Esophagus squamous epithelium (tissue), 5 donors: ENCODE measurements at places on chromosomes 12 and 14.

GRCh38 chr12:107402041-107403022 is 283.3 kb upstream of the PWP1 start:
- no peak for DNase-seq

- no peak for DNase-seq
Observed at GRCh38 chr14:64762044-64763034, 58.1 kb downstream of the PLEKHG3 start.

DNA sequence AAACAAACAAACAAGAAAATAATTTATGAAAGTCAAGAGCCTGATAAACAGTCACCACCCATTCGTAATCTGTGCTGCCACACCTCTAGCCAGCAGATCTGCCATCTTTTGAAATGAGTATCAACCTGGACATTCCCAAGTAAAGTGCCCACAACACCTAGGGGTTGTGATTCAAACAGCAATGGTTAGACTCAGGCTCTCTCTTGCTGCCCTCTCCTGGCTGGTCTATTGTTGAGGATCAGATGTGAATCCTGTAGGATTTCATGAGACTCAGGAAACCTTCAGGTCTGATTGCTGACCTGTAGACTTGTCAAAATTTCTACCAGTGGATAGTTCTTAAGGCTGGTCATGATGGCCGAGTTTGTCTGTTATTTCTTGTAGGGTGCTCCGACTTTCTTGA is 26.8 kb downstream of the DGLUCY start:
- DNase-seq, result no peak

GRCh38 chr14:35964697-35965286 is 138.7 kb downstream of the BRMS1L start:
- DNase-seq, result no peak

DNA sequence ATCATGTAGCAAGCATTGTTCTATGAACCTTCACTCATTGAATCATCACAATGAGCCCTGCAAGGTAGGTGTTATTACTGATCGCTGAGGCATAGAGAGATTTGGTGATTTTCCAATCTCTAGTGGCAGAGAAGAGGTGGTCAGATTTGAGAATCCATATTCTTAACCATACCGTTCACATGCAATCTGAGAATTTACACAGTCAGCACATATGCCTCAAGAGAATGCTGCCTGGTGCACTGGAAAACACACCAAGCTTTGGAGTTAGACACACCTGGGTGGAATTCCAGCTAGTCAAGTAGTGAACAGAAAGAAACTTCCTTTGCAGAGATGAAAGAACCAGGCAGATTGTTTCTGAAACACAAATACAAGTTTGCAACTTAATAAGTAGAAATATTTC is 94.1 kb downstream of the LGR5 start:
- no peak for DNase-seq

DNA sequence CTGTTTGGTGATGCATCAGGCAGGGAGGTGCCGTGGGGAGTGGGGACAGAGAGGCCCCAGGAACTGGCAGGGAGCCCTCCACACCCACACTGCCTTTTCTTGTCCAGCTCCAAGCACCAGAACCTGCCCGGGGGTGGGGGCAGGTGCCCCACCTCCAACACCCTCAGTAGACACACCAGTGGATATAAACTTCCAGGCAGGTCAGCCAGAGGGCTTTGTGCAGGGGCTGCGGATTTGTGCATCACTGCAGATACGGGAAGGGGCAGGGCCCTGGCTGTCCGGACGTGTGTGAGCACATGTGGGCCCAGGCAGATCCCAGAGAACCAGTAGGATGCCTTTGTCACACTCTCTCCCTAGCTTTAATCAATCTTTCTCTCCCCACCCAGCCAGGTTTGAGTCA is 1.3 kb upstream of the TGM1 start:
- no peak for DNase-seq

GRCh38 chr14:63398952-63399351 is 80.2 kb upstream of the GPHB5 start:
- no peak for DNase-seq

DNA sequence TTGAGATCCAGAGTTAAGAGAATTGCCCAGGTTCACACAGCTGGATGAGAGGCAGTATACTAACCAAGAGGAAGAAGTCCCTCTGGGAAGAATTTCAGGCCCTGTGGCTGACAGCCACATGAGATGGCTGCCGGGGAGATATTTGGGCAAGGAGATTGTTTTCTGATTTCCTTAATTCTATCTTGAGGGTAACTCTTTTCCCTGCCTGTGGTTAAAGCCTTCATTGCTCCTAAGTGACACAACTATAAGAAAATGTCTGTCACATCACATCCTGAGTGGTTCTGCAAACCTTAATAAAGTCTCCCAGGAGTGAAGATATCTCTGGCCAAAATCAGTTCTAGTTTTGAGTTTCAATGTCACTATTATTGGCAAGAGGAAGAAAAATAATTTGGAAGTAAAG is 9.6 kb downstream of the ARHGDIB start:
- no peak for DNase-seq

DNA sequence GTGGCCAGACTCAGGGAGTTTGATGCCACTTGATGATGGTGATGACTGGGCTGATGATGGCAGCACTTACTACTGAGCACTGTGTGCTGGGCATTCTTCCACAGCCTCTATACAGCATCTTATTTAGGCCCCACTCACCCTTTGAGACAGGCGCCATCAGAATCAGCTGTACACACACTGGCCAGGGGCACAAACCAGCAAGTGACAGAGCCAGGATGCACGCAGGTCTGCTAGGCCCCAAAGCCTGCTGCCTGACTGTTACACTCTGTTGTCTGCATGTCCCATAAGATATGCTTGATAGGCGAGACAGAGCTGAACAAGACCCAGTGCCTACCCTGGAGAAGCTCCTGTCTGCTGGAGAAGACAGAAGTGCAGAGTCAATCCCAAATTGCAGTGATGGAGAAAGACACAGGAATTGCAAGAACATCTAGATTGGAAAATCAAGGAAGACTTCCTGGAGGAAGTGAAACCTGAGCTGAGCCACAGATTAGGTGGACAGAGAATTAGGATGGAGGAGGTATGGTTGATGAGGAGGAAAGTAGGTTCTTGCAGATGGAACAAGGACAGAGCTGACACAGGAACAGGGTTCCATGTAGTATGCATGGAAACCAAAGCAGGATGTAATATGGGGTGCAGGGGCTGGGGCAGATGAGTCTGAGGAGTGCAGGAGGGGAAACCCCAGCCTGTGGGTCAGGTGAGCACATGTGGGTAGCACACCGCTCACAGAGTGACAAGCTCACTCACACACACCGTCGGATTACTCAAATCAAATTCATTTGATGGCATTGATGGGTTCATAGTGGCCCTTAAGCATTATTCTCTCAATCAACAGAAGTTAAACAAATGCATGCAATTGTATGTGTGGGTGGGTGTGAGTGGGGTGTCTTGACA is 117.3 kb downstream of the BEGAIN start:
- no peak for DNase-seq

DNA sequence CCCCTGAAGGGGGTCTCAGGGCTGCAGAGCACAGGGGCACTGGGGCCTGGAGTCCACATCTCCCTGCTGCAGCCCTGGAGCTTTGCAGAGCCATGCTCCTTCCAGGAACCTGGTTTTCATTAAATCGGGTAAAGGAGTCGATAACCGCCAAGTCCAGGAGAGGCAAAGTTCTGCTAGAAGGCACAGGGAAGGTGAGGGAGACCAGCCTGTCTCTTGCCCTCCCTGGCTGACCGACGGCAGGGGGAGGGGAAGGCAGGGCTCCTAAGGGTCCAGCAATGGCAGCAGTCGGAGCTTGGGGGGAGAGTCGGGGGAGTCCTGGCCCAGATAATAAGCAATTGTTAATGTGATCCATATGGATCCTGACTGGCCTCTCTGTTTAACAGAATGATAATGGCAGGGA is 3.0 kb downstream of the FIGNL2 start:
- no peak for DNase-seq

DNA sequence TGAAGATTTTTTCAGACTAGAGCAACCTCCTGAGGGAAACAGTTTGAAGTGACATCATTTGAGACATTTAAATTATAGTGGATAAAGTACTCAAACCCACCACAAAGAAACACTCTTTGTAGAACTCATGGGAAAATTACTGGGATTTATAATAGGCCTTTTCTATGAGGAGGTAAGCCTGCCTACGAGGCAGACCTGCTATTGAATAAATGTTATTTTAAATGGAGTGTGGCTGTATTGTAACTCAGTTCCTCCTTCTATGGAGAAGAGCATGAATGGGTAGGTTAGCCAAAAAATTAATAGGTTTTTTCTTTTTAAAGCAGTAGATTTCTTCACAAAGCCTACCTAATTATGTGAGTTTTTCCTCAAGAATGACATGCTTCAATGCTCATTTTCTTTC is 63.7 kb upstream of the PLEKHA5 start:
- no peak for DNase-seq

GRCh38 chr14:90547968-90548367 is 151.1 kb downstream of the CALM1 start:
- no peak for DNase-seq

- no peak for DNase-seq
Observed at GRCh38 chr12:46107591-46107990, 117.2 kb upstream of the SCAF11 start.

GRCh38 chr12:28027947-28028724 is 55.6 kb upstream of the PTHLH start:
- no peak for DNase-seq

GRCh38 chr14:68245146-68246073 is 425.8 kb downstream of the RAD51B start:
- DNase-seq, result no peak

- DNase-seq, result no peak
Observed at GRCh38 chr14:34997762-34998161, 15.0 kb downstream of the SRP54 start.

DNA sequence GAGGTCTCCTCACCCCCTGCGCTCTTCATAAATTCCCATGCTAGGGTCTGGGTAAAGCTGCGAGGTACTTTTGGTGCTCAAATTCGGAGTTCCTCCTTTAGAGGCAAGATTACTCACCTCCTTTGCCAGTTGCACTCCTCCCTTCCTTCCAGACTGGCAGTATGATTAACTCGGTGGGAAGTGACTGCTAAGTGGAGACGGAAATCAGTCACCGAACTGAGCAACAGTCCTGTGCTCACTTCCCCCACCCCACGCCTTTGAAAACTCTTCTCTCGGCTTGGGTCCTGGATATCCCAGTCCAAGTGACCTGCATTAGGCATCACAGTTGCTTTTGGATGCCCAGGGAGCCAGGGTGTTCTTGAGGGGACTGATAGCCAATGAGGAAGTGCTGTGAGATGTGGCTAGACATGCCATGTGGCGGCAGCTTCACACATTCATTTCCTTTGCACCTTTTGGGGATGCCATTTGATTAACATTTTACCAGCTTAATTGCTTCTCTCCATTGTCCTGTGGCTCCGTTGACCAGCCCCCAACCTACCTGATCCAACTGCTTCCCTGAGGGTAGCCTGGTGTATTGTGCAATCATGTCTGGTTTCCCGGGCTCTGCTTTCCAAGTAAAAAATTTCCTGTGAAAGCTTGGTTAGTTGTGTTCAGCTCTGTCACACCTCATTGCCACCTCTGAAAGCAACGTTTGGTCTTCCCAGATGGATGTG is 840 bp downstream of the PNP start:
- no peak for DNase-seq

- DNase-seq, result no peak
Observed at GRCh38 chr14:100643426-100643825, 56.2 kb upstream of the BEGAIN start.

- no peak for DNase-seq
Observed at GRCh38 chr12:87920139-87920538, 109.1 kb downstream of the C12orf50 start.

GRCh38 chr14:77556946-77557345 is 58.3 kb upstream of the ISM2 start:
- no peak for DNase-seq

DNA sequence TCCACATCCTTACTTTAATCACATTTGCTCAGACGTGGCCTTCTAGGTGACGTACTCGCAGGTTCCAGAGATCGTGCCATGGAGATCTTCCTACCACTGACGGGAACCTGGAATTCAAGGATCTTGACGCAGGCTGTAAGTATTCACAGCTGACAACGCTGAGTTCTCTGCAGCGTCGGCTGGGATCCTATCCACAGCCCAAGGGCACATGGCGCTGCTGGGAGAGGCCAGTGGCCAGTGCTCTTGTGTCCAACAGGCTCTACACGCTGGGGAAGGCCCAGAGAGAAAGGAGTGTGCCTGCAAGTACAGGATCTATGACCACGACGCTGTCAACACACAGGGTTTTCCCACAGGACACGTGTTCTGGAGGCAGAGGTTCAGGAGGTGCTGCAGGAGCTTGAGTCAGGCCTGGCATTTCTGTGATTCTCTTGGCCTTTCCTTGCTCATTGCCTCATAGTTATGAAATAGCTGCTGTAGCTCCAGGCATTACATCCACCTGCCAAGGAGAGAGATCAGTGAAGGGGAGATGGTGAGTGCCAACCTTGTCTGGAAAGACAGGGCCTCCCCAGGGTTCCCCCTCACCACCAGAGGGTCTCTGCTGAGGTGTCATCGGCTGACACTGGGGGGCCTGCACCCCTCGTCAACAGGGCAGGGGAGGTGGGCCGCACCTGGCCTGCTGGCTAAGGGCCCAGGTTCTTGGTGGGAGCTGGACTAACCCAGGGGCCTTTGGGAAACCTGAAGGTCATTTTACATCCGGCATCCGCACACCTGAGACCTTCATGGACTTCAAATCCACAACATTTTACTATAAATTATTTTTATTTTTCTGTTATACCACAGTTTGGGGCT is 21.3 kb downstream of the LRCOL1 start:
- DNase-seq, result no peak

- no peak for DNase-seq
Observed at GRCh38 chr14:59283361-59283760, 94.9 kb downstream of the DAAM1 start.

GRCh38 chr12:86134561-86134960 is 121.6 kb downstream of the MGAT4C start:
- DNase-seq, result no peak

DNA sequence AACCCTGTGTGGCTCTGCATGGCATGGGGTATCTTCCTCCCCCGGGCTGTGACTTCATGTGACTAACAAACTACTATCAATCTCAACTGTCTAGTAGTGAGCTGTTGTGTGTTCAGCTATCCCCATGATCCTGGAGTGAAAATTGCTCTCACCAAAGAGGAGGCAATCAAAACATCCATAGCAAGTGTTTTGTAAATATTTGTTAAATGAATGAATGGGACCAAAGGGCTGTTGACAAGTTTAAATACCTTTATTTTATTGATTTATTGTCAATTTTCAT is 138.1 kb upstream of the CPM start:
- no peak for DNase-seq

GRCh38 chr14:73770977-73771847 is 57.0 kb upstream of the PNMA1 start:
- DNase-seq, result no peak
